Gastrocnemius medialis (tissue), 4 donors: ENCODE measurements at places on chromosomes 1 and 21. TPM values are rescaled to one million over a fixed set of nuclear protein-coding genes. Genes with fewer than 3 reads are reported as not detected.
A peak's percentile ranks its signal among the peaks of the same experiment; 100 is the strongest.

Gene LGR6
- not detected for total RNA-seq

- H3K27me3 ChIP-seq: no peaks in the 10 kb centered on the region
- no peaks in the 10 kb centered on the region for H3K36me3 ChIP-seq
- no peak for DNase-seq
These were observed 28.1 kb downstream of the RUNX3 start for GRCh38 chr1:24901791-24902470.

DNA sequence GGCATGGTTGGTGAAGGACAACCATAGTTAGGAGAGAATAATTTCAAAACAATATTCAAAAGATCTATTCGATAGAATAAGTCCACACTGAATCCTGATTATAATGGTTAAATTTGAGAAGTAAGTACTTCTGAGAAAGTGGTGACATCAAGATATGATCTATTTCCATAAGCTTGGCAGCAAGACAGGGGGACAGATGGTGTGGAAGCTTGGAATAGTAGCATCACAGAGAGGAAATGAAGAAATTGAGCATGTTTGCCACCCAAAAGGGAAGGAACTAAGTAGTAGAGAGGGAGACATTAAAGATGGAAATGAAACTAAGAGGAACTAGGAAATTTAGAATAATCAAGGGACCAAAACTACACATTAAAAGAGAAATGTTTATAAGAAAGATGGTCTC is 94.5 kb downstream of the OLFM3 start:
- H3K36me3 ChIP-seq: no peaks in the 10 kb centered on the region
- H3K27ac ChIP-seq: no peak overlapping the region
- DNase-seq: no peak
- no peak overlapping the region for H3K4me3 ChIP-seq
- no peaks in the 10 kb centered on the region for H3K4me1 ChIP-seq

Gene DNASE2B
- total RNA-seq: 2.0 TPM

Gene GABRD
- 1.9 TPM for total RNA-seq

Gene CHIT1
- total RNA-seq: not detected

DNA sequence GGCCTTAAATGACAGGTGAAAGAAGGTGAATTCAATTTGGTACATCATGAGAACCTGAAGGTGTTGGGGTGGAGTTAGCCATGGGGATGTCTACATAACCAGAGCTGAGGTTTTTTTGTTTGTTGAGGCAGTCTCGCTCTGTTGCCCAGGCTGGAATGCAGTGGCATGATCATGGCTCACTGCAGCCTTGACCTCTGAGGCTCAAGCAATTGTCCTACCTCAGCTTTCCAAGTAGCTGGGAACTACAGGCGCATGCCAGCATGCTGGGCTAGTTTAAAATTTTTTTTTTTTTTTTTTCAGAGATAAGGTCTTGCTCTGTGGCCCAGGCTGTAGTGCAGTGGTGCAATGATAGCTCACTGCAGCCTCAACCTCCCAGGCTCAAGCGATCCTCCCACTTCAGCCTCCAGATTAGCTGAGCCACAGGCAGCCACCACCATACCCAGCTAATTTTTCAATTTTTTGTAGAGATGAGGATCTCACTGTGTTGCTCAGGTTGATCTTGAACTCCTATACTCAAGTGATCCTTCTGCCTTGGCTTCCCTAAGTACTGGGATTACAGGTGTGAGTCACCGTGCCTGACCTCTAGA is 1.9 kb upstream of the MPZ start:
- no peak for DNase-seq
- H3K27ac ChIP-seq: no peak overlapping the region

Gene FAM177B
- 0.39 TPM for total RNA-seq

DNA sequence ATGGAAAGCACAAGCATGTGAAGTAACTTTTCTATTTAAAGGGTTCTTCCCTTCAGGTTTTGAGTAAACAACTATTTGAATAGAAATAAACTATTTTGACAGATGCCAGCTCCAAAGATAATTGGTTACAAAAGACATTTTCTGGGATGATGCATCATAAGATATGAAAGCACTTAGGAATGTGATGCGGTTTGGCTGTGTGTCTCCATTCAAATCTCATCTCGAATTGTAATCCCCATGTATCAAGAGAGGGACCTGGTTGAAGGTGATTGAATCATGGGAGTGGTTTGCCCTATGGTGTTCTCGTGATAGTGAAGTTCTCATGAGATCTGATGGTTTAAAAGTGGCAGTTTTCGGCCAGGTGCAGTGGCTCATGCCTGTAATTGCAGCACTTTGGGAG is 6.4 kb downstream of the DISP1 start:
- peaks cover 3% of the 10 kb centered on the region for H3K4me1 ChIP-seq
- H3K27ac ChIP-seq: no peak overlapping the region
- no peak for DNase-seq

DNA sequence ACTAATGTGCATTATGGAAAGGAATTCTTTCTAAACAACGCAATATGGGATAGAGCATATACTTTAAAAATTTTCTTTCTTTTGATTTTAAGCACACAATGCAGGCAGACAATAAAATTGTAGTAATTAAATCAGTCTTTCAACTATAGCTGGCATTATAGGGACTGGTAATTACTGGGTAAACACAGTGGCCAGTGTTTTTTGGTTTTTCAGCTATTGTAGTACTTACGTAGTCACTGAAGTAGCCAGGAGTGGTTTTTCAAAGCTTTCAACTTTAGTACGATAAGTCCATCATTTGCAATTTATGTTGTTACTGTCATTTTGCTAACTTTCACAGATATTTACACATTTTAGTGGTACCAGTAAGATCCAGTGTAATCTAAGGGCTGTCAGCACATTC is 50.6 kb downstream of the RAB3GAP2 start:
- no peak overlapping the region for H3K27ac ChIP-seq
- H3K36me3 ChIP-seq: no peaks in the 10 kb centered on the region
- H3K4me1 ChIP-seq: peaks cover 29% of the 10 kb centered on the region
- no peak overlapping the region for H3K4me3 ChIP-seq

- no peak for DNase-seq
- H3K27me3 ChIP-seq: no peaks in the 10 kb centered on the region
- no peaks in the 10 kb centered on the region for H3K4me1 ChIP-seq
- H3K27ac ChIP-seq: no peak overlapping the region
- no peaks in the 10 kb centered on the region for H3K36me3 ChIP-seq
- no peak overlapping the region for H3K4me3 ChIP-seq
These were observed 248.3 kb downstream of the NUF2 start for GRCh38 chr1:163570071-163570470.

- no peak overlapping the region for H3K4me3 ChIP-seq
- peaks cover 9% of the 10 kb centered on the region for H3K4me1 ChIP-seq
- H3K36me3 ChIP-seq: no peaks in the 10 kb centered on the region
These were observed 70.5 kb upstream of the CNIH3 start for GRCh38 chr1:224545571-224545970.

GRCh38 chr1:171742577-171742922 is 685 bp upstream of the VAMP4 start:
- peak overlapping the region; percentile 92 for H3K4me3 ChIP-seq
- peak; percentile 42 for DNase-seq
- no peaks in the 10 kb centered on the region for H3K36me3 ChIP-seq
- H3K27ac ChIP-seq: peak overlapping the region; percentile 95

Gene MCL1
- total RNA-seq: 193 TPM

Gene KRTAP19-1
- total RNA-seq: not detected

- no peaks in the 10 kb centered on the region for H3K27me3 ChIP-seq
- H3K27ac ChIP-seq: peak overlapping the region; percentile 79
- no peak overlapping the region for H3K4me3 ChIP-seq
- no peaks in the 10 kb centered on the region for H3K4me1 ChIP-seq
These were observed 119.8 kb downstream of the SIK1 start for GRCh38 chr21:43306911-43307676.

GRCh38 chr1:170790651-170791071 is 126.7 kb downstream of the PRRX1 start:
- no peaks in the 10 kb centered on the region for H3K27me3 ChIP-seq
- peaks cover 3% of the 10 kb centered on the region for H3K4me1 ChIP-seq
- no peaks in the 10 kb centered on the region for H3K36me3 ChIP-seq
- H3K27ac ChIP-seq: no peak overlapping the region
- DNase-seq: no peak
- H3K4me3 ChIP-seq: no peak overlapping the region
